ENCODE measurements at places on chromosomes 7 and 10. TPM values are rescaled to one million over a fixed set of nuclear protein-coding genes. Genes with fewer than 3 reads are reported as not detected.

The CPA2 gene
- 0.90 TPM for total RNA-seq

The ITGA8 gene
- not detected for total RNA-seq

The PIK3AP1 gene
- 3.5 TPM for total RNA-seq

- no peak for DNase-seq
These were observed 369.6 kb upstream of the POT1 start for GRCh38 chr7:125299003-125299765.

GRCh38 chr7:83005410-83005809, 157.3 kb downstream of the PCLO start:
- no peak for DNase-seq

- DNase-seq = no peak
These were observed 3.6 kb upstream of the GIMAP7 start for GRCh38 chr7:150511048-150511447.

All from WTC11 (cell line).